Stimulated activated CD4-positive, alpha-beta T cell treated with anti-CD3 and anti-CD28 coated beads, Interleukin-15, amount 100 ng/mL, for 1 hour (primary cell): ENCODE measurements at places on chromosomes 2 and 18.

- DNase-seq: no peak
Measured at GRCh38 chr2:1282552-1282951, 130.7 kb upstream of the TPO start.

DNA sequence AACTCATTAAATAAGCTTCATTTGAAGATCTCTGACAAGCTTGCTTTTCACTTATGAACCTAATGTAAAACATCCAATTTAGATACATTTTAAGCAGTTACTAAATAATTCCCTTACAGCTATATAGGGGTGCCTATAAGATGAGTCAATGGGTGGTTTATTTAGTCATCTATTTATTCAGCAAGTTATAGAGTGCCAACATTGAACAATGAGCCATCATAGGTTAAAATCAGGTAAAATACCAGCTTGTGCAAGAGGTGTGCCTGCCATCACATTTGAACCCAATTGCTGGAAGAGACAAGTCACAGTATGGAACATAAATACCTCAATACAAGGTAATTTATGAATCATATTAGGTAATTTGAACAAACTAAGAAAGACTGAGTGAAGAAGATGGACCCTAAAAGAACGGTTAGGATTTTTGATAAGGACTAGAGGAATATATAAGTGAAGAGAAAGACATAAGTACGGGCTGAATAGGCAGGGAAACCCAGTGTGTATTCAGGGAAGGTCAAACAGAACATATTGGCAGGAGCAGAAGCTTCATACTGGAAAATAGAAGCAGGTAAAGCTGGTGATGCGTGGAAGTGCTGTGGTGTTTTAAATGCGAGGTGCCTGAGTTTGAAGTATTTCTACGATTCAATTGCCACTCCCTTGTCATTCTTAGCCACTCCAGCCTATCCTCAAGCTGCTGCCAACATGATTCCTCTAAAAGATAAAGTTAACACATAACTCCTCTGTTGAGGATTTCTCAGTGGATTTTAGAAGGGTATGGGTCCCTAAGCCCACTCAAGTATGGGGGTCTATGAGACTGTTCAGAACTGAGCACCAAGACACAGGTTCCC is 18.9 kb upstream of the STAT4 start:
- no peak for DNase-seq

DNA sequence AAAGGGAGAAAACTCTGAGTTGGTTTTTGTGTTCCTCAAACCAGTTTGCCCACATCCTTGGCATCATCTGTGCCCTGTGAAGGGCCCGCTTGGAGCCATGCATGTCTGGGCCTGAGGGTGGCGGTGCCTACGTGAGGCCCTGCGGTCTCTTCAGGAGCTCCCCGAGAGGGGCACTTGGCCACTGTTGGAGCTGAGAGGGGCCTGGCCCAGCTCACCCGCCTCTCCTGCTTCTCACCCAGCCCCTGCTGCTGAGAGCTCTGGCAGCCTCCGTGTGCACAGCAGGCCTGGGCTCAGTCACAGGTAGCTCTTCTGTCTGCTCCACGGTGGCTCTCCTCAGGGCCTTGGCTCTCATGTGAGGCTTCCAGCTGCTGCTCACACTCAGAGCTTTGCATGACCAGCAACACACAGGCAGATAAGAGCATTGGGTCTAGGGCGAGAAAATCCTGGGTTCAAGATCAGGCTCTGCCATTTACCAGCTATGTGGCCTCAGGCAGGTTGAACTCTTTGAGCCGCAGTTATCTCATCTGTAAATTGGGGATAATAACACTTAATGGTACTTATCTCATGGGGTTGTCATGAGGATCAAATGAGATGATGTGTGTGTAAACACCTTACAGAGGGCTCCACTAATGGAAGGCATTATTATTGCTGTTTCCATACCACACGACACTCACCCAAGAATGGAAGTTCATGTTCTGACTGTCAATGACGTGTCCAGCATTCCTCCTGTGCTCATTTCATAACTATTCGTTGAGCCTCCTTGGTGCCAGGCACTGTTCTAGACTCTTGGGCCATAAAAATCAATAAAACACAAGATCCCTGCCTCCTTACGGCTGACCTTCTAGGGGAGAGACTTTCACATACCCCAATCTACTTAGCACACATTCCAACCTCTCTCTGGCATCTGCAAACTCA is 41.6 kb upstream of the PLB1 start:
- DNase-seq: no peak

- peak; percentile 37 for DNase-seq
Measured at GRCh38 chr2:54558188-54559005, 102.3 kb downstream of the SPTBN1 start.

DNA sequence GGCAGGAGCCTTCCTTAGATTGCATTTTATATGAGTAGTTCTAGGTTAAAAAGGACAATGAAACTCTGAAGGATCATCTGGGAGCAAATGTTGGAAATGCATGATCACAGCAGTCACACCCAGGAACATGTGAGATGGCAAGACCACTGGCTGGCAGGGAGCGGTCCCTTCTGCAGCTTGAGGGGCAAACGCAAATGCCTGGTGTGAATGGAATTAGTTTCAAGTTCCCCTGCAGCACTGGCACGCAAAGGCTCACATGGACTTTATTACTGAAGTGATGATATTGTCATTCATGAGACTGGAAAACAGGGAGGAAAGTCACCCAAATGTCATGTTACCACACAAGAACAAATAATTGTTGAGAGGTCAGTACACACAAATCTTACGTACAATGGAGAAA is 223.3 kb downstream of the FBXO15 start:
- no peak for DNase-seq

DNA sequence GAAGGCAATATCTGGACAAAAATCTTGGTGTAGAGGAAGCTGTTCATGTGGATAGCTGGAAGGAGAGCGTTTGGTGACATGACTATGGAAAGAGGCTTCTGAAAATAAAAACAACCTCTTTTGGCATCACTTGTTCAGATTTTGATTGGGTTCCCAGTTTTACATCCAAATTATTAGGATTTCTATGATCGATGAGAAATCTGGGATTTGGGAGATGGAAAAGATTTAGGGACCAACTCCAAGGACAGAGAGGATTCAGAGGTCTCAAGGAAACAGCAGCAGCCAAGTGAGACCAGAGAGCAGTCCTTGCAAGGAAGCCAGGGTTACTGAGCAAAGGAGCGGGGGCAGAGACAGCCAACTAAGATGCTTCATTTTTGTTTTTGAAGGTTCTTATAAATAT is 441.7 kb downstream of the TRIB2 start:
- no peak for DNase-seq

DNA sequence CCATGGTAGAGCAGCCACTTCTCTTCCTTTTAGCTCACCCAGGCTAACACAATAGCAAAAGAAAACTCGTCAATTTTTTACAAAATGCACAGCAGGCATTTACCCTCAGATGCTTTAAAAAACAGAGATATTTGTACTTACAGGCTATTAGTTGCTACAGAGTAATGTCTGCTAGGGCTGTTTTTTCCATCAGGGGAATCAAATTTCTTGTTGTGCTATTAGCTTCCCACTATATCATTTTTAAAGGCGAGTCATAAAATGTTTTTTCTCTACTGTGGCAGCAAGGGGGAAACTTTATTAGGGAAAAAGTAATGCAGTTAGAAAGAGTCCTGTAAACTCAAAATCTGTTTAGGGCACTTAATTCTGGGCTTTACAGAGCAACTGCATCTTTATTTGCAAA is 277.9 kb upstream of the THSD7B start:
- DNase-seq: no peak

DNA sequence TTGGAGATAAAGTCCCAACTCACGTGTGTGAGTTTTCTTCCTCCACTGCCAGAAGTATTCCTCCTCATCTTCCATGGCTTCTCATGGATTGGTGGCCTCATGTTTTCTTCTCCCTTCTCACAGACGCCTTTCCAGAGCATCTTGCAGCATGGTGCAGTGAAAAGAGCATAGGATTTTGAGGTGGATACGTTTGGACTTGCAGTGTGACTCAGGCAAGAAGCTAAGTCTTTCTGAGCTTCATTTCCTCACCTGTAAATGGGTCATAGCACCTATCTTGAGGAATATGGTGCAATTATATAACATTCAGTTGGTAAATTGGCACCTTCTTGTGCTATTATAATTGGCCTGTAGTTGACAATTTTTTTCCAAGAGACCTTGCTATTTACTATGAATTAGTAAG is 247.6 kb downstream of the RDH14 start:
- DNase-seq: no peak

DNA sequence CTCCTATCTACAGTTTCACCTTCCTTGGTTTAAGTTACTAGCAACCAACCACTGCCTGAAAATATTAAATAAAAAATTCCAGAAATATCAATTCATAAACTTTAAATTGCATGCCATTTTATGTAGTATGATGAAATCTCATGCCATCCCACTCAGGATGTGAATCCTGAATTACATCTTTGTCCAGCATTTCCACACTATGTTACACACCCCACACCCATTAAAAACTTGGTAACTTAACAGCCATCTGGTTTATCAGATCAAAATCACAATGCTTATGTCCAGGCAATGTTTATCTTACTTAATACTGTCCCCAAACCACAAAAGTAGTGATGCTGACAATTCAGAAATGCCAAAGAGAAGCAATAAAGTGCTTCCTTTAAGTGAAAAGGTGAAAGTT is 21.6 kb downstream of the CUL3 start:
- no peak for DNase-seq

DNA sequence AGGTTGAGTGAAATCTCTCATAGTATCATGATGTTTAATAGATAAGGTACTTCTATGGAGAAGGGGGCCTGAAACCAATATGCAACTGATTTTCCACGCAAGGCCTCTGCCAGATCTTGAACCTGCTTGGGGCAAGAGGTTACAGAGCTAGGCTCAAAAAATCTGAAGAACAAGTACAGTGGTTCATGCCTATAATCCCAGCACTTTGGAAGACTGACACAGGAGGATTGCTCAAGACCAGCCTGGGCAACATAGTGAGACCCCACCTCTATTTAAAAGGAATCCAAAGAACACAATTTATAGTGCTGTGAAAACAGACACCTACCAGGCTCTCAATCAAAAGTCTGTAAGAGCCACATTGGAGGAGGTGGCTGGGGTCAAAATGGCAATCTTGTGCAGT is 28.6 kb downstream of the HADHA start:
- no peak for DNase-seq

GRCh38 chr18:31977270-31977872 is 34.4 kb upstream of the TRAPPC8 start:
- no peak for DNase-seq

- DNase-seq: no peak
Measured at GRCh38 chr18:56593906-56594305, 44.5 kb downstream of the TXNL1 start.

DNA sequence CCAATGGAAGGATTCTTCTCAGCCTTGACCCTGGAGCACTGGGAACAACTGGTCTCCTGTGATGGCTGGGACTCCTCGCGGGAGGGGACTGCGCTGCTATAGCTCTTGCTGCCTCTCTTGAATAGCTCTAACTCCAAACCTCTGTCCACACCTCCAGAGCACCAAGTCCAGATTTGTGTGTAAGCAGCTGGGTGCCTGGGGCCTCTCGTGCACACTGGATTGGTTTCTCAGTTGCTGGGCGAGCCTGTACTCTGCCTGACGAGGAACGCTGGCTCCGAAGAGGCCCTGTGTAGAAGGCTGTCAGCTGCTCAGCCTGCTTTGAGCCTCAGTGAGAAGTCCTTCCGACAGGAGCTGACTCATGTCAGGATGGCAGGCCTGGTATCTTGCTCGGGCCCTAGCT is 28.8 kb downstream of the LIPG start:
- DNase-seq: no peak

GRCh38 chr2:160700021-160700814 is 206.6 kb upstream of the RBMS1 start:
- no peak for DNase-seq

DNA sequence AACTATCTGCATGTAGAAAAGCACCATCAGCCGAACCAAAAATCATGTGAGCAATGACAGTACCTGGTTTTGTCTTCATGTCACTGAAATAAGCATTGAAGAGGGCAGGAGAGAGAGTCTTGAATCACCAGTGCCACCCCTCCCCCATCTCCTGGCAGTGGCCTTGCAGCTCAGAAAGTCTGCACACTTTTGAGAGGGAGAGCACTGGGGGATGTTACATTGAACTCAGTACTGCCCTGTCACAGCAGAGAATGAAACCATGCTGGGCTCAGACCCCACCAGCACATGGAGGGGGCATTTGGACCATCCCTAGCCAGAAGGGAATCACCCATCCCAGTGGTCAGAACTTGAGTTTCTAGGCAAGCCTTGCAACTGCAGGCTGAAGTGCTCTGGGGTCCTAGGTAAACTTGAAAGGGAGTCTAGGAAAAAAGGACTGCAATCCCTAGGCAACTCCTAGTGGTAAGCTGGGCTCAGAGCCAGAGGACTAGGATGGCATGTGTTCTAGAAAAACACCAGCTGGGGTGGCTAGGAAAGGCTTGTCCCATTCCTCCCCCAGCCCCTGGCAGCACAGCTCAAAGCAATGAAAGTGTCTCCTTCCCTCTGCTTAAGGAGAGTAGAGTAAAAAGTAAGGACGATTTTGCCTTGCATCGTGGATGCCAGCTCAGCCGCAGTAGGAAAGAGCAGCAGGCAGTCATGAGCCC is 259.9 kb upstream of the MYT1L start:
- no peak for DNase-seq

DNA sequence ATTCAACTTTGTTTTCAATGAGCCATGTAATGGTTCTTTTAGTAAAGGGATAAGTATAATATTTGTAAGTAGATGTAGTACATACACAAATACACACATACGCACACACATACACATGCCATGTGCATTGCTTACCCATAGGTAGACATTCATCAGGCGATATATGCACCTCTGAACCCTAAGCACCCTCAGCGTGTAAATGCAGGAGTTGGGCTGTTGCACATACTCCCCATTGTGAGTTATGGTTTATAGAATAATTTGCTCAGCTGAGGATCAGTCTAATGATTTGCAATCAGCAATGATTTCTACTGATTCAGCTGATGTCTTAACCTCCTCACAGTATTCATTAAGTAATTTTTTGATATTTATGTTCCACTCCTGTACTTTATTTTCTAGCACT is 217.6 kb upstream of the ETAA1 start:
- DNase-seq: no peak

DNA sequence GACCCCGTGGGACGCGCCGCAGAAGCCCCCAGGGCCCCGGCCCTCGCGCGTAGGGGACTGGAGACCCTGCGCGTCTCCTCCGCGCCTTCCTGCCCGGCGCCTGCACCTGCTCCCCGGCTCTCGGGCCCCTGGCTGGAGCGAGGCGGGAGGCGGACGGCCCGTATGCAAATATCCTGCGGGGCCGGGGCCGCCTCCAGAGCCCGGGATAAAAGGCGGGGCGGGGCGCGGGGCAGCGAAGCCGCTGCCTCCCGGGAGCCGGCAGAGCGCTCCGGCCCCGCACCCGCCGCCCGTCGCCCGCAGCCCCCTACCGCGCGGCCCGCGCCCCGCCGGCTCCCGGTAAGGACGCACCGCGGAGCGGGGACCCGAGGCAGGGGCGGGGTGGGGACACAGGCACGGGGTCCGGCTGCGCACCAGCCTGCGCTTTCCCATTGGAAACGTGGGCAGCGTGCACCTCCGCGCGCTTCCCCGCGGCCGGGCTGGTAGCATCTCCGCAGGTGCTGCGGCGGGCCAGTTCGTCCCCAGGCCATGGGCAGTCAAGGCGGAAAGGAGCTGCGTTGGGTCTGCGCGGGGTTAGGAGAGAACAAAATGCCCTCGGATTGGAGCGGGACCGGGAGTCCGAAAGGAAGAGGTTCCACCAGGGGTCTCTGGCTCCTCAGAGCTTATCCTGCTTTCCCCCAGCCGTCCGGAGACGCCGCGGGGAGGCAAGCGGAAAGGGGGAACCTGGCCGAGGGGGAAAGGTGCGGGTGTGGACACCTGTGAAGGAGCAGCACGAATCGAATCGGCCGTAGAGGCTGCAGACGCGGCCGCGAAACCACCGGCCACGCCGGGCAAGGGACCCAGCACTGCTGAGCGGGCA is at the start of gene ATP6V1C2:
Gene ATP6V1C2 (plus strand): TSS at position 235 of the 856 bp plus-strand sequence. CDS start 1,220 bp downstream, outside the sequence.
- DNase-seq: no peak
